ENCODE measurements at places on chromosomes 7 and 10.

- peak; percentile 55 for DNase-seq
These were observed 44.2 kb downstream of the PDLIM1 start for GRCh38 chr10:95246582-95247051.

- DNase-seq: peak; percentile 51
These were observed 89.3 kb downstream of the SLIT1 start for GRCh38 chr10:97096261-97097083.

DNA sequence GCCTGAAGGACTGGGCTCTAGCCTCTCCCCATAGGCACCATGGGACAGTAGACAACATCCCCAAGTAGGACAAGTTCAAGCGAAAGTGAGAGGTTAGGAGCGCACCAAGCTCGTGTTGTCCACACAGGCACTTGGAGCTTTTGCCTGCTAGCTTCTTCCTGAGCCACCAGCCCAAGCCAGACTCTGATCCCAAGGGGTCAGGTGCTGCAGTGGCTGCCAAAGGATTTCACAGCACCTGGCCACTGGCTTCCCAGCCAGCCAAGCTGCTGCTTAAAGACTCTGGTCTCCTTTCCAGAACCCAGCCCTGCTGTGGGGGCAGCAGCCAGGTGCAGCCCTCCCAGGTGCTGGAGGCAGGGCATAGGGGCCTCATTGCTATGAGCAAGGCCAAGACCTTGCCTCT is 33.0 kb upstream of the UNC5B start:
- no peak for DNase-seq

GRCh38 chr10:45282061-45282460 is 33.3 kb downstream of the OR13A1 start:
- DNase-seq: no peak

GRCh38 chr10:4790045-4790444 is 36.0 kb upstream of the AKR1E2 start:
- no peak for DNase-seq

- DNase-seq: no peak
These were observed 328.2 kb downstream of the TNS3 start for GRCh38 chr7:47253650-47254080.

GRCh38 chr7:104981672-104982037 is 32.4 kb upstream of the KMT2E start:
- DNase-seq: no peak

DNA sequence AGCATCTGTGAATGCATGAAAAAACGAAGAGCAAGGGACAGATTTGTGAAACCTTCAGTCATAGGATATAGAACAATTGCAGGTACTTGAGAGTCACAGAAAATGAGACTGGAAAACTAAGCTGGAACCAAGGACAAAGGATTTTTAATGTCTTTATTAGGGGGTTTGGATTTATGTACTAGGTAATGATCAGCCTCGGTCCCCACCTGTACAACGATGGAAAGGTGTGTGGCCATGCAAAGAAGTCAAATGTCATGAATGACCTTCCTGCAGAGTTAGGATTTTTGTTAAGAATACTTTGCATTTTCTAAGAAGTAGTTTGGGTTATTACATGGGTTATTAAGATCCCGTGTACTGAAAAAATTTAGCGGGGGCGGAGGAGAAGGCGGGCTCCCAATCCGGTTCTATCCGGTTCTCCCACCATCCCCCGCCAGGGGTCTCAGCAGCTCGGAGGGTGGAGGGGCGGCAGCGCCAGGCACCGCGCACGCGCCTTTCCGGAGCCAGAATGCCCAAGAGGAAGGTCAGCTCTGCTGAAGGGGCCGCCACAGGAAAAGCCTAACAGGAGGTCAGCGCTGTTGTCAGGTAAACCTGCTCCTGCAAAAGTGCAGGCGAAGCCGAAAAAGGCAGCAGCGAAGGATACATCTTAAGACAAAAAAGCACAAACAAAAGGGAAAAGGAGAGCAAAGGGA is 327.5 kb upstream of the PLXDC2 start:
- peak; percentile 61 for DNase-seq

DNA sequence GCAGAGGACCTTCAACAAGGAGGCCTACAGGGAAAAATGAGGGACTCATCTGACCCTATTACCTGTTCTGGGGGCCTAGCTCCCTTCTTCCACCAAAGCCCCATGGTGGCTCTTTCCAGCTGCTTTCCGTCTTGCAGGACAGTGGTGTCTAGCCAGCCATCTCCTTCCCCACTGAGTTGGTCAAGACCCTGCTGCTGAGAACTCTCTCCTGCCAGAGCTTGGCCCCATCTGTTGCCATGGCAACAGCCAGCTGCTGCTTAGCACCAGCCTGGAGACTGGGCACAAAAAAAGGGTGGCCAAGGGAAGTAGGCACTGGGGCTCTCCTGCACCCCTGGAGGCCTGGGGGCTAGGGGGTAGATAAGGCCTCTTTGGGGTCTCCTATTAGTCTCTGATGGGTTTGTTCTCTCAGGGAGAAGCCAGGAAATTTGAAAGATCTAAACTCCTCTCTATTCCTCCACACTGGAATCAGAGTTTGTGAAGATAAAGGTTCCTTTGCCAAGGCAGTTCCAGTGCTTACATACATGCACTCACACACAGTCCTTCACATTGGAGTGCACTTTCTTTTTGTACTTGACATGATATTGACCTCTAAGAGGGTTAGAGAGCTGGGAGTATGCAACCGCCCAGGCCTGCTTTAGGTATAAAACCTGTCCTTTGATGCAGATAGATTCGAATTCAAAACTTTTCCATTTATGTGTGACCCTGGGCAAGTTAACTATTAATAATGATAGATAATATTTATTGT is 15.8 kb downstream of the TSPAN33 start:
- DNase-seq: no peak

GRCh38 chr10:3484306-3485056 is 300.5 kb downstream of the KLF6 start:
- DNase-seq: peak; percentile 54

- DNase-seq: no peak
These were observed 420.2 kb downstream of the PTPRN2 start for GRCh38 chr7:158167373-158167772.

- DNase-seq: no peak
These were observed 35.6 kb downstream of the PDK4 start for GRCh38 chr7:95560674-95561073.
